Activated T-helper 1 cell treated with Interleukin-2 at 50 U/mL for 16 hours (primary cell): ENCODE measurements at places on chromosomes 1 and 21.

- no peak for DNase-seq
Measured at GRCh38 chr1:108512239-108513043, 47.5 kb upstream of the EEIG2 start.

- no peak for DNase-seq
Measured at GRCh38 chr1:28526886-28527285, 21.0 kb downstream of the RCC1 start.

- DNase-seq, result no peak
Measured at GRCh38 chr1:2237773-2238172, 9.7 kb downstream of the SKI start.

DNA sequence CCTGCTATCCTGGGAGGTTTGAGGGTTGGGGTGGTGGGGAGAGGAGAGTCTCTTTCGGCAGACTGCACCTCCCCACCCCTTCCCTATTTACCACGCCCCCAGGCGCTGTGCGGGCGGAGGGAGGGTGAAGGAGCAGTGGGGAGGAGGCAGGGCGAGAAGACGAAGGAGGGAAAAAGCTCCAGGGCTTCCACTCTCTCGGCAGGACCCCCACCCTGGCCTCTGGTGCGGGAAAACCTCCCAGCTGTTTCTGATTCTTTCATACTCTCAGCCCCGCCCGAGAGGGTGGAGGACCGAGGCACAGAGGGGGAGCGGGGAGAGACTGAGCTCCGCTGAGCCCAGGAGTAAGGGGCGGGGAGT lies 866 bp upstream of the WNT2B start:
- peak; percentile 12 for DNase-seq

DNA sequence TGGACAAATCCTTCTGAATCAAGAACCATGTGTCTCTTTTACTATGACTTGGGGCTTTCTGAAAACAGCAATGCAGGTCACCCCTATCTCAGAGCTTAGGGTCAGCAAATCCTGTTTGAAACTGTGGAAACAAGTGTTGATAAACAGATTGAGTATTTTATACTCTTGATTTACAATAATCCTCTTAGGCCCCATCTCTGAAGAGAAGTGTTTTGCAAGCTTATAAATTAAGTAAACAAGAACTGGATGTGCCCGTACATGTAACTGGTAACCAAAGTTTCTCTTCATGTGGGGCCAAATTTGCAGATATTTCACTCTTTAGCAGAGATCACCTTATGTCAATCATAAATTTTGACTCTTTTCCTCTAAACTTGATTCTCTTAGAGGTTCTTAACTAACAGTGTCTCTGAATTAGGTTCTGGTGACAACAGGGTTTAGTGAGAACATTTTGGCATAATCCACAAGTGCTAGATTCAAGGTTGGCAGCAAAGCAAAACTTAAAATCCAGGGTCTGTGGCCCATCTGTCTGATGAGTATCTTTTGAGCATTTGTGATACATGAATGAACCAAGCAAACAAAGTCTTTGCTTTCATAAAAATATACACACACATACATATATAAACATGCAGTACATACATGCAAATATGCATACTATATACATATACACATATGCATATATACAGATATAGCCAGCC lies 183.0 kb upstream of the HOOK1 start:
- no peak for DNase-seq

- DNase-seq, result no peak
Measured at GRCh38 chr1:32907435-32907834, 6.2 kb upstream of the TMEM54 start.

GRCh38 chr1:214500340-214501055 lies 50.9 kb downstream of the PTPN14 start:
- no peak for DNase-seq

DNA sequence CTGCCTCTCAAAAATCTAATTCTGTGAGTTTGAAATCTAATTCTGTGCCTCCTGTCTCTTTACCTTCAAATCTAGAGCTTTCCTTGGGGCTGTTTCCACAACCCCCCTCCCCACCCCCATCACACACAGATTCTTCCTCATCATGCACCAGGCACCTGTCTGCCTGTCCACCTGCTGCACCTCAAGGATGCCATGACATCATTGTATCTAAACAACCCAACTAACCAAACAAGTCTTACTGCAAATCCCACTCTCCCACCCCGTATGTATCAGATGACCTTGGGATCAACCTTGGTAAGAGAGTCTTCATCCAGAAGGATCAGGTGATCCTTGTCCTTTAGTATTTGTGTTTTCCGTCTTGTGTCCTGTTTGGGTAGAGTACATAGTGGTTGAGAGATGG lies 102.7 kb upstream of the SIM2 start:
- no peak for DNase-seq

DNA sequence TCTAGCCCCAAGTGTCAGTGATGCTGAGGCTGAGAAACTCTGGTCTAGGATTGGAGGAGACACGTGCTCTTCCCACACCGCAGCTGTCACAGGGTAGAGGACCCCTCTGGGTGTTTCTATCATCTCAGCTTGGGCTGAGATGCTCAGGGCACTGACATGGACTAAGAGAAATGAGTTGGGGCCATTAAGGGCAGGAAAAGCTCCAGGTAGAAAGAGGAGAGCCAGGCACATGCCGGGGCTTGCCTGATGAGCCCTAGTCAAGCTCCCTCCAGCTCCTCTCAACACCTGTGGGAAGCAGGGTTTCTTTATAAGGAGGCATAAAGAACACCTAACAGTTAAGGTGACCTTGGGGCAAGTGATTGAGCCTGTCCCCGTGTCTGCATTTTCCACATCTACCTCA lies 17.3 kb downstream of the ABCA4 start:
- DNase-seq, result no peak

- DNase-seq, result no peak
Measured at GRCh38 chr1:119582801-119583200, 65.3 kb downstream of the ZNF697 start.

DNA sequence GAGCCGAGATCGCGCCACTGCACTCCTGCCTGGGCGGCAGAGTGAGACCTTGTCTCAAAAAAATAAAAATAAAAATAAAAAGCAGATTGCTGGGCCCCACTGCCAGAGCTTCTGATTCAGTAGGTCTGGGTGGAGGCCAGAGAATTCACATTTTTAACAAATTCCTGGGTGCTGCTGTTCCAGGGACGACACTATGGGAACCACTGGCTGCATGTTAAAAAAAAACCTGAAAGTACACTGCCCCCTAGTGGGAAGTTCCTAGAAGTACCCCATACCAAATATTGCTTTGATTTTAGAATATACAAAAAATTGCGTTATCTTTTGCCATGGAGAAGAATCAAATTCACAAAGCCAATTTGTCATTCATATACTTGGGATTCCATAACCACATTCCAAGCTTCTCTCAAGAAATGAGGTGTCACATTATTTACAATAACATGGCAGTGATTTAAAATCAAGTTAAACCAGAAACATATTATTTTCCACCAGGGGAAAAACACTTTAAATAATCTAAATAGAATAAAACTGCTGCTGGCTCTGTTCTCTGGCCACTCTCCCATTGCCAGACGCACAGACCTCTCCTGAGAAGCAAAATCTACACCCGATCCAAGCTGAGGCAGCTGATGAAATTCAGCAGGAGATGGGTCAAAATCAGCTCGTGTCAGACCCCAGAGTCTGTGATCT lies 27.4 kb downstream of the SYF2 start:
- DNase-seq, result no peak

DNA sequence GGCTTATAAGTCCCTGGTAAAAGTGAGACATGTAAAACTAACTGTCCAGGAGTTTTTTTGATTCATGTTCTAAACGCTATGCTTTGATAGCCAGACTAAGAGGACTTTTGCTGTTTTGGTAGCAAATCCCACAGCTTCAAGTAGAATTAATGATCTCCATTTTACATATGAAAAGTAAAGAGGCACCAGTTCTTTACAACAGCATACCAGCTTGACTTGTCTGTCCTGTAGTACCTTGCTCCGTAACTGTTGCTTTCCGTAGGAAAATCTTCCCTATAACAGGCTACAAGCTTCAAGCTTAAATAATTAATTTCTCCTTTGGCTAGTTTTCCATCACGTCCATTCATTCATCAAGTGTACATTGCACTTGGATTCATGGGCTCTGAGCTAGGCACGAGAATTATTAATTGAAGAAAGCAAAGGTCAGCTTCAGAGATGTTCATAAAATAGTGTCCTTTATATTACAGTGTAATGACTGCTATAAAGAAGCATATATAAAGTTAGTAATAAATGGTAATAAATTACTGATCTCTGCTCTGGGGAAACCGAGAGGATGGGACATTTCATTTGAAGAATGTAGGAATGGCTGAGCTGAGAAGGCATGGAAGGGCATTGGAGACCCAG lies 29.2 kb downstream of the B3GALT5 start:
- no peak for DNase-seq

GRCh38 chr21:41589620-41590175 lies 81.7 kb upstream of the TMPRSS2 start:
- no peak for DNase-seq

DNA sequence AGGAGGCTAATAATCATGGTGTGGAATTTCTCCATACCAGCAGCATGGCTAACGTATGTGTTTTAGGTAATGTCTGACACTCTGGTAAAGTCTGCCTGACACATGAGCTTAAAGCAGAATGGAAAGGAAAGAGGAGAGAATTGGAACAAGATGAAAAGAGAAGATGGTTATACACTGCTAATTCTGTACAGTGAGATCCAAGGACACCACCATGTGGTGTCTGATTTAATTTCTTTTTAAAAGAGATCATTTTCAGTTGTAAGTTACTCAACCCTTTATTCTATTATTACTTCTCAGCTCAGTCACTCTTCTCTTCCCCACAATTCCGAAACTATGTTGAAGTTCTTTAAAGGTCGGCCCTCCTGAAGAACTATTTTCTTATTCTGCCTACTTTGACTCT lies 15.6 kb downstream of the PRKAB2 start:
- DNase-seq, result no peak

DNA sequence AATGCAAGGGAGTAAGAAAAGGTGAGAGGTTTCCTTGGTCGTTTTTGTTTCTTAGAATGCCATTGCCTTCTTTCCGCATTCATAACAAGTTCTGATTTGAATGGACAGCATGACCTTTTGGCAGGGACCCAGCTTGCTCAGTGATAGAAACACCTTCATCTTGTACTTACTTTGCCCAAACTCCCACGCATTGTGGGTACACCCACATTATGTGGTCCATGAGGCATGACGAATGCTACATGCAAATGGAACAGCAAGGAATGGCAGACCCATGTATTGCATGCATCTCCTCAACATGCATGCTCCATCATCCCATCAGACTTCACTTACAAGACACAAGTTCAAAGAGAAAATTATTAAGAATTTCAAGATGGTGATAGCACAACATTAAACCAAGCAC lies 102.8 kb downstream of the CDC7 start:
- DNase-seq, result no peak

- no peak for DNase-seq
Measured at GRCh38 chr1:229437443-229437842, 3.5 kb upstream of the ACTA1 start.

DNA sequence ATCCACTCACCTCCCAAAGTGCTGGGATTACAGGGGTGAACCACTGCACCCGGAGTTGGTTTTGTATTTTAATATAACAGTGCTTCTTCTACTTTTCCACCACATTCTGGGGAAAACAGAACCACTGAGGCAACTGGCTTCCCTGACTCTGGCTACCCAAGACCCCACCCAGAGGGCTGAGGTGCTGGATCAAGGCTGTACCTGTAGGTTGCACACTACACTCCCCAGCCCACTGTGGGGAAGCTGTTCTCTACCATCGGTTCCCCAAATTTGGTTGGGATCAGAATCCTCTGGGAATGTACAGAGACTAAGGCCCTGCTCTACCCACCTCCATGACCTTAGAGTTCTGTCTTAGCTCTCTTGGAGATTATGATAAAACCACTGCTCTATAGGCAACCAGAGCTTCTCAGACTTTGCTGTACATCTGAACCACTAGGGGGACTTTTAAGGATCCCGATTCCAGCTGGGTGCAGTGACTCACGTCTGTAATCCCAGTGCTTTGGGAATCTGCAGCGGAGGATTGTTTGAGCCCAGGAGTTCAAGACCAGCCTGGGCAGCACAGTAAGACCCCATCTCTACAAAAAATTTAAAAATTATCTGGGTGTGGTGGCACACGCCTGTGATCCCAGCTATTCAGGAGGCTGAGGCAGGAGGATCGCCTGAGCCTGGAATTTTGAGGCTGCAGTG lies 51.6 kb downstream of the GNG4 start:
- no peak for DNase-seq

DNA sequence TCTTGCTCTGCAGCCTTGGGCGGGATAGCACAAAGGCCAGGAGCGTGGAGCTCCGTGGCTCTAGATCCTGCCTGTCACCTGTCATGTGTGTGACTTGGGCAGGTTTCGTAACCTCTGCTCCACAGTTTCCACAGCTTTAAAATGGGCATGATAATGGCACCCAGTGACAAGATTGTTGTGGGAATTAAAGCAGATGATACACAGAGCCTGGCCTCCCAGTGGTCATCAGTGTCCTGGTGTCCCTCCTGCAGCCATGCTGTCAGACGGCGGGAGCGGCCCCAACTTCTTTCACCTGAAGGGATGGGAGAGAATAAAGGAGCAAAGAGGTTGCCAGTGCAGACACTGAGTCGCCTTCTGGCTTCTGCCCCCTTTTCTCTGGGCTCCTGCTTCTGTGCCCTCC lies 61.5 kb downstream of the SLC37A1 start:
- DNase-seq, result no peak

DNA sequence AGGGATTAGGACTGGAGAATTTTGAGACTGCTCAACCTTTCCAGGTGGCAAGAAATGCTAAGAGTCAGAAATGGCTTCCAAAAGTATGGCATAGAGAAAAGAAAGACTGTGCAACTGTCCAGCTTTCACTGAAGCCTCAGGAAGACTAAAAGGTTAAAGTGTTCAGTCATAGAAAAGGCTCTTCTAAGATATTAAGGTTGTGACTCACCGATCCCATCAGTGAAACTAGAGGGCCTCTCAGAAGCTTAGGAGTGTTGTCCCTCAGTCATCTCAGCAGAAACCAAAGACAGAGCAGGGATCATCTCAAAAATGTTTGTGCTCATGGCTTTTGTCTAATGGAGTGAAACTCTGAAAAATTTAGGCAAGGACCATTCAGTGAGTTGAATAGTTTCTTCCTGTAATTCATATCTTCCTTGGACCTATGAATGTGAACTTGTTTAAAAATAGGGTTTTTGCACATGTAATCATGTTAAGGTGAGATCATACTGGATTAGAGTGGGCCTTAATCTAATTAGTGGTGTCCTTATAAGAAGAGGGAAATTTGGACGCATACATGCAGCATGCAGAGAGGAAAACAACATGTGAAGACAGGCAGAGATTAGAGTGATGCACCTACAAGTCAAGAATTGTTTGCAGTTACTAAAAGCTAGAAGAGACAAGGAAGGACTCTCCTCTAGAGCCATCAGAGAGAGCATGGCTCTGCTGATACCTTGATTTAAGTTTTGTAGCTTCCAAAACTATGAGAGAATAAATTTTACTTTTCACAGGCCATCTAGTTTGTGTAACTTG lies 71.3 kb downstream of the RPE65 start:
- no peak for DNase-seq

GRCh38 chr1:84940481-84940880 lies 47.5 kb upstream of the LPAR3 start:
- no peak for DNase-seq
